Sciatic nerve (tissue), 2 donors: ENCODE measurements at places on chromosomes 7 and 10. TPM values are rescaled to one million over a fixed set of nuclear protein-coding genes. Genes with fewer than 3 reads are reported as not detected.

DNA sequence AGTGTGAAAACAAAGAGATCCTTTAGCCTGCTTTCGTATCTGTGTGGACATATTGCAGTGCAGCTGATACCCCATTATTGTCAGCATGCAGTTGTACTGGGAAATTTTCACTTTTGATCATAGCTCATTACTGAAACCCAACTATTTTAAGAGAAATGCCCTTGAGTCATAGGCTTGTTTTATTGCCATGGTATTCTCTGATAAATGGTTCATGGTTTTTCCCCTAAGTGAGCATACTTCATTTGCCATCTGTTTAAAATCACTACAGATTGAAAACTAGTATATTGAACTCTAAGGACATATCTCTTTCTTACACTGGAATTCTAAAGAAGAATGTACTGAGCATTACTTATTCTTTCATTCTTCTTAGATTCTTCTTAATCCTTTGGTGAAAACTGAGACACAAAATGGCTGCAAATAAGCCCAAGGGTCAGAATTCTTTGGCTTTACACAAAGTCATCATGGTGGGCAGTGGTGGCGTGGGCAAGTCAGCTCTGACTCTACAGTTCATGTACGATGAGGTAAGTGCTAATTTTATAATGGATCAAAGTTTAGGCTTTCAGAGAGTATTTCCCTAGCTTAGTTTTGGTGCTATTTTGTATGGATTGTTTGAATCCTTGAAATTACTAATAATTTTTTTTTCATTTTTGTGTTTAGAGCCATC is 63.0 kb downstream of the RALA start:
- no peak for DNase-seq

- no peak for DNase-seq
Measured at GRCh38 chr7:20153567-20153966, 63.6 kb downstream of the MACC1 start.

DNA sequence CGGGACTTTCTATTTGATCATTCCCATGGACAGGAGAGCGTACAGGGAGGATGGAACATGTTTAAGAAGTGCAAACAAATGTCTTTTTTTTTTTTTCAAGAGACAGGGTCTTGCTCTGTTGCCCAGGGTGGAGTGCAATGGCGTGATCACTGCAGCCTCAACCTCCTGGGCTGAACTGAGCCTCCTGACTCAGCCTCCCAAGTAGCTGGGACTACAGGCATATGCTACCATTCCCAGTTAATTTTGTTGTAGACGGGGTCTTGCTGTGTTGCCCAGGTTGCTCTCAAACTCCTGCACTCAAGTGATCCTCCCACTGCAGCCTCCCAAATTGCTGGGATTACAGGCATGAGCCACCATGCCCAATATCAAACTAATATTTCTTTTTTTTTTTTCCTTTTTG is 40.5 kb downstream of the SPDYE5 start:
- DNase-seq, result no peak

- no peak for DNase-seq
Measured at GRCh38 chr10:56646329-56647111, 285.5 kb upstream of the ZWINT start.

DNA sequence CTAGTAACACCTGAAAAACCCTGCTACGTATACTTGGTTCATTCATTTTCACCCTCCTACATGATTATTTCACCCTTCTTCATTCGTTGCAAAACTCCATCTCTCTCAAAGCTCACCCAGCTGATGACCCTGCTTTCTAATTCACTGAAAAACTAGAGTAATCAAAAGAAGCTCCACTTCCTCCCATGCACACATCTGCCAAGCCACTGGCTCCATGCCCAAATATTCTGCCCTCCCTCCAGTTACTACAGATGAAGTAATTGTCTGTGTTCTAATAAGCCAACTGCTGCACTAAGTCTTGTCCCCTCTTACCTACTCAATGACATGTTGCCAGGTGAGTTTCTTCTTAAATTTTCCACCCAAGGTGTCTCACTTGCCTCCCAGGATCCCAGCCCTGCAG is 96.9 kb upstream of the CCDC71L start:
- peak; percentile 66 for DNase-seq

Gene ZNF277
- 24.0 TPM for total RNA-seq
